ENCODE measurements at places on chromosomes 1 and 21.

- peak; percentile 52 for DNase-seq
Observed at GRCh38 chr21:41251961-41252642, 64.5 kb upstream of the FAM3B start.

- DNase-seq: no peak
Observed at GRCh38 chr1:117321680-117322609, 45.3 kb upstream of the MAN1A2 start.

GRCh38 chr1:93005252-93005598 lies 44.0 kb upstream of the DIPK1A start:
- DNase-seq: no peak

DNA sequence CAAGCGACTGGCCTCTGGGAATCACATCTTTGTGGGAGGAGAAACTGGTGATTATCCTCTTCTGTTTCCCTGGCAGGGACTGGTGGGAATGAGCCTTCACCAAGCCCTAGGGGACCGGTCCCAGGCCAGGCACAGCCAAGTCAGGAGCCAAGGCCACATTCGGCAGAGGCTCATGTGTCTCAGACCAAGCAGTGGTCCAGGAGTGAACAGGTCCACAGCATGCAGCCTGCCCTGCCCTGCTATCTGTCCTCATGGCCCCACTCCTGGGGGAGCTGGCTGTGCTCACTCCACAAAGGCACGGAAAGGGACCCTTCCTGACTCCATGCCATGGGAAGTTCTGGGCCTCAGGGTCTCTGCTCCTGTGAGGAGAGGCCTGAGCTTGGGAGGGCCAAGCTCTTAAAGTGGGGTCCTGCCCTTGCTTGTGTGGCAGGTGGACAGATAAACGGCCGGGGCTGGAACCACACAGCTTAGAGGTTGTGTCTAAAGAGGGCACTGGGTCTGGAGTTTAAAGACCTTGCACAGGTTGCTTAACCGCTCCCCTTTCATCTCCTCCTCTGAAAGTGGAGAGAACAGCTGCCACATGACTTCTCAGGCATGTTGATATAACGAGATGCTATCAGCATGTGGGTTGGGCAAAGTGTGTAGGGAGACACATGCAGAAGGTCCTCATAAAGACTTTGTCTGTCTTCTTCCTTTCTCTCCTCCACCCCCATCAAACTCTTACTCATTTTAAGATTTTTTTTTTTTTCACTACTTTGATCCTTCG lies 57.5 kb downstream of the CASQ2 start:
- DNase-seq: no peak

GRCh38 chr1:80341021-80341420 lies 1334.5 kb upstream of the ADGRL4 start:
- DNase-seq: no peak

DNA sequence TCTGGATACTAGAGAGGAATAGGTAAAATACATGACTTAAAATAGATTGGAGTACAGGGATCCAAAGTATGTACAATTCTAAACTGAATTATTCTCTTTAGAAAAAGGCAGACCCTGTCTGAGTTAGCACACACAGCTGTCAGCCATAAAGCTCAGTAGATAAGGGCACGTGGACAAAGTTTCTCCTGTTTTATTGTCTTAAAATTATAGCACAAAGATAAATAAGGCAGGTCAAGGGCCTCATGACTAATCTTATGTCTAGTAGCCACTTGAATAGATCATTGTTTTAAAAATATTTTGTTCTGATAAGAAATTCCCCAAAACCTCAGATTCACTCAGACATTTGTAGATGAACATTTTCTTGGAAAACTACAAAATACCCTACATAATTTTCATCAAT lies 205.2 kb downstream of the ZP4 start:
- DNase-seq: no peak

DNA sequence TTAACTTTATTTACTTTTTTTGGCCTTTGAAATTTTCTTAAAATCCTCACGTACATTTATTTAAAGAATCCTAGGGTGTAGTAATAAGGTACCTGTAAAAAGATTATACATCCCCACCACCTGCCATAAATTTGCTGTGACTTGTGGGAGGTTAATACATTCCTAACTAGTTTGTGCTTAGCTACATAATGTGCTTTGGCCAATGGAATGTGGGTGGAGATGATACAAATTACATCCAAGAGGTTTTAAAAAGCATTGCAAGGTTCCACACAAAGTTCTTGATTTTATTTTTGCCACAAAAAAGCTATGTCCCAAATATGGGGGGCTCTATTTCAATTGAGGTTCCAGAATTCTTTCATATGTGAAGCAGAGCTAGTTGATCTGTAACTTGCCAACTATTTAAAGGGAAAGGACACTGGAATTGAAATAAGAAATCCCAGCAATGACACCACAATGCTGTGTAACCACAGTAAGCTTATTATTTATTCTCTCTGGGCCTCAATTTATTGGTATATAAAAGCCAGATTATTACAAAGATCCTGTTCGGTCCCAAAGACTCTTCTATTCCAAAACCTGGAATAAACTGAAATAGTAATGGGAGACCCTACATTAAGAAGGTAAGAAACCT lies 15.7 kb downstream of the ASPM start:
- peak; percentile 59 for DNase-seq

GRCh38 chr1:167207940-167208623 lies 12.6 kb upstream of the POU2F1 start:
- DNase-seq: no peak

- peak; percentile 6 for DNase-seq
Observed at GRCh38 chr1:240739139-240739538, 127.2 kb upstream of the GREM2 start.

GRCh38 chr1:33375316-33375715 lies 54.4 kb upstream of the A3GALT2 start:
- DNase-seq: no peak

GRCh38 chr1:157315544-157315943 lies 177.3 kb upstream of the ETV3 start:
- no peak for DNase-seq

- DNase-seq: no peak
Observed at GRCh38 chr1:24505816-24506215, 3.2 kb downstream of the RCAN3 start.

DNA sequence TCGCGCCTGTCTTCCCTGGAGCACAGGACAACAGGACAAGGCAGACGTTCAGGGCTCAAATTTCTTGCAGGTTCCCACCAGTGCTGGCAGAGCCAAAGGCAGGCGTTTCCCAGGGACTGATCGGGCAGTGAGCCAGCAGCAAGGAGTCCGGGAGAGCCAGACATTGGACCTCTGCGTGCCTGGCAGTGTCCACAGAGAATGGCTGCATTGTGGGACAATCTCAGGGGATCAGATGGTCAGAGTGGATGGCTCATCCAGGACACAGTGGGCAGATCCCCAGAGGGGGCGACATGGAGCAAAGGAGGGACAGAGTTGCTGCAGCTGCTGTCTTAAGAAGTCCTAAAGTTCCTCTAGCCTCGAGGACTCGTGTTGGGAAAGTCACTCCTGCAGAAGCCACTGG lies 4.6 kb downstream of the TMEM63A start:
- DNase-seq: peak; percentile 52

- no peak for DNase-seq
Observed at GRCh38 chr21:34626131-34626530, 11.2 kb upstream of the RCAN1 start.

DNA sequence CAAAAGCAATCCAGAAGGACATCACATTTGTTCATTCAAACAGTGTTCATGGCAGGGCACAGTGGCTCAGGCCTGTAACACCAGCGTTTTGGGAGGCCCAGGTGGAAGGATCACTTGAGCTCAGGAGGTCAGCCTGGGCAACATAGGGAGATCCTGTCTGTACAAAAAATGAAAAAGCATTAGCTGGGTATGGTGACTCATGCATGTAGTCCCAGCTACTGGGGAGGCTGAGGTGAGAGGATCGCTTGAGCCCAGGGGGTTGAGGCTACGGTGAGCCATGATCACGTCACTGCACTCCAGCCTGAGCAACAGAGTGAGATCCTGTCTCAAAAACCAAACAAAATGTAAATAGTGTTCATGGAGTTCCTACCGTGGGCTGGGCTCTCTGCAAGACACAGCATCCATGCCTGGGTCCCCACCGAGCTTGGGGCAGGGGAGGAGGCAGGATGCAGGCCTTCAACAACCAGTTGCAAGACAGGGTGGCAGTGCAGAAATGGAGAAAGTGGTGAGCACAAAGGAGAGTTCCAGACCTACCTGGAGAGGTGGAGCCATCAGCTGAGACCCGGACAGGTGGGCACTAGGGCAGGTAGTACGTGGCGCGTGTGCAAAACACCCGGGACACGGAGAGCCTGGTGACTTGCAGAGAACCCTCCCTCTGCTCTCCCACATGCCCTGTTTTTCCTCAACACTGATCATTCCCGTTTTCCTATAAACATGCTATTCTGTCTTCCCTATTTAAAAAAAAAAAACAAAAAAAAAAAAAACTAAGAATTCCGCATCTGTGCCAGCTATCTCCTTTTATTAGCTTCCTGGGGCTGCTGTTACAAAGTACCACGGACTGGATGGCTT lies 138.9 kb downstream of the TOMM20 start:
- no peak for DNase-seq

- DNase-seq: no peak
Observed at GRCh38 chr1:9368356-9368755, 75.7 kb downstream of the SPSB1 start.

GRCh38 chr1:225343618-225344017 lies 84.2 kb downstream of the LBR start:
- DNase-seq: peak; percentile 31

DNA sequence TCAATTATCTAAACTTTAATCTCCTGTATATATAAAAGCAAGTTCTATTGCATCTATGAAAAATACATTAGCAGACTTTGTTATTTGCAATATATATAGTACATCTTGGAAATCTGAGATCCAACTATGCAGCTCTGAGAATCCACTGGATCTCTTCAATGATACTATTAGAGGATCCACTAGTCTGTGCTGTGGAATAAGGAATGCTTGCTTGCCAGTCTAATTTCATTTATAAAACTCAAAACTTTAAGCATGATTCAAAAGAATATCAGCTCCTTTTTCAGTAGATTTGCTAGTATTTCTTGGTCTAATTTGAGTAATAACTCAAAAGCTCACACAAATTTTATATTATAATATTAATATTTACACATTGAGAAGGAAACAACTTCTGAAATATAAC lies 115.1 kb downstream of the SPATA6 start:
- no peak for DNase-seq

DNA sequence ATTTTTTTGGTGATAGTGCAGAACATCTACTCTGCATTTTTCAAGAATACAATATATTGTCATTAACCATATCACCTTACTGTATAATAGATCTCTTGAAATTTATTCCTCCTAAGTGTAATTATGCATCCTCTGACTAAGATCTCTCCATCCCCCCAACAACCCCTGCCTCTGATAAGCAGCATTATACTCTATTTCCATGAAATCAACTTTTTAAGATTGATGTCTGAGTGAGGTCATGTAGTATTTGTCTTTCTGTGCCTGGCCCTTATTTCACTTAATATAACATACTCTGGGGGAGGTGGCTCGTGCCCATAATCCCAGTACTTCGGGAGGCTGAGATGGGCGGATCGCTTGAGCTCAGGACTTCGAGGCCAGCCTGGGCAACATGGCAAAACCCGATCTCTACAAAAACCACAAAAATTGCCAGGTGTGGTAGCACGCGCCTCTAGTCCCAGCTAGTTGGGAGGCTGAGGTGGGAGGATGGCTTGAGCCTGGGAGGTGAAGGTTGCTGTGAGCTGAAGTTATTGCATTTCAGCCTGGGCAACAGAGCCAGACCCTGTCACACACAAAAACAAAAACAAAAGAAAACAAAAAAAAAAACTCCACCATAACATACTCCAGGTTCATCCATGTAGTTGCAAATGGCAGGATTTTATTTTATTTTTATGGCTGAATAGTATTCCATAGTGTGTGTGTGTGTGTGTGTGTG lies 5.7 kb downstream of the ACOT11 start:
- DNase-seq: no peak

DNA sequence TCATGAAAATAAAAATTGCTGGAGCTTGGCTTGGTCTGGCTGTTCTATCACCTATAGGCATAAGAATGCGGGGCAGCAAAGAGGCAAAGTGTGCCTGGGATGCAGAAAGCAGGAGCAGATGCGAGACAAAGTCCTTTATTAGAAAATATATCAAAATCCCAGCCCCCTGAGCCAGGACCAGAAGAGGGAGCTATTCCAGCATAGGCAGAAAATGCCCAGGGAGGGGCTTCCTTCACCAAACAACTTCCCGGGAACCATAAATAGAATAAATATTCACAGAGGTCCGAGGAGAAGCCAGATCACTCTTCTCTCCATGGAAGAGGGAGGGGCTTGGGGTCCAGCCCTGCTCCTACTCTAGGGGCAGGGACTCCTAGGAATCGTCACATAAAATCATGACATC lies 5.0 kb downstream of the PPOX start:
- DNase-seq: peak; percentile 16

DNA sequence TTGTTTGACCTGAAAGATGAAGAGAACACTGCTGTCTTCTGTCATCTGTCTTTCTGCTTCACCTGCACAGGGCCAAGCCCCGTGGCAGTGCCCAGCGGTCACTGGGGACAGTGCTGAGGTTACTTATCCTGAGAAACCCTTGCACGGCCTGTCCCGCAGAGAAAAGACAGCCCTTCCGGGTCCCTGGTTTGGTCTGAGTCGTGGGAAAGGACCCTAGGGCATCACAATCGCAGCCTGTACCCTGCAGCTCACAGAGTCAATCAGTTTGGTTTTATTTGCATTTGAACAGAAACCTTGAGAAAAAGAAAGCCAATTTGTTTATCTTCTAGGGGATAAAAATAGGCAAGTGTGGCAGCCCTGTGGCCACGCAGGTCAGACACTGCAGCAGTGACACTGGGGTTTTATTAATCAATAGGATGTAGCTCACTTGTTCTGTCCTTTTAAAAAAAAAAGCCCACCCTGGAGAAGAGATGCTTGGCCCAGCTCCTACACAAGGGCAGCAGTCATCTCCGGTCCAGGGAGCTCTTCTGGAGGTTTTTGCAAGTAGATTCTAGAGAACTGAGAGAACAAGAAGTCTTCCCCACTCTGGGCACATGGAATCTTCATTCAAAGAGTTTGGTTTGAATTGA lies 120.0 kb downstream of the PEX14 start:
- no peak for DNase-seq

DNA sequence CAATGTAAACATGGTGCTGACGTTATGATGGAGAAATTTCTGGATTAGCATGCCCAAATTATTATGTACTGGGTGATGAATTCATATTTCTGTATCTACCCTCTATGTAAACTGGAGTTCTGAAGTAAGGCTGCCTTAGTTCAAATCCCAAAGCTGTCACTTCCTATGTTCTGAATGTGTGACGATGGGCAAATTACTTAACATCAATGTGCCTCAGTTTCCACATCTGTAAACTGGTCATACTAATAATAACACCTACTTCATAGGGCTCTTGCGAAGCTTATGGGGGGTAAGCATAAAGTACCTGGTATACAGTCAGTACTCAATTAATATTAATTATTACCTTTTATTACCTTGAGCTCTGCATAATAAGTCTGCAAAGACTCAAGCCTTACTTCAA lies 45.6 kb downstream of the SLC30A10 start:
- DNase-seq: no peak

GRCh38 chr1:195188821-195189220 lies 1419.4 kb downstream of the KCNT2 start:
- DNase-seq: no peak

DNA sequence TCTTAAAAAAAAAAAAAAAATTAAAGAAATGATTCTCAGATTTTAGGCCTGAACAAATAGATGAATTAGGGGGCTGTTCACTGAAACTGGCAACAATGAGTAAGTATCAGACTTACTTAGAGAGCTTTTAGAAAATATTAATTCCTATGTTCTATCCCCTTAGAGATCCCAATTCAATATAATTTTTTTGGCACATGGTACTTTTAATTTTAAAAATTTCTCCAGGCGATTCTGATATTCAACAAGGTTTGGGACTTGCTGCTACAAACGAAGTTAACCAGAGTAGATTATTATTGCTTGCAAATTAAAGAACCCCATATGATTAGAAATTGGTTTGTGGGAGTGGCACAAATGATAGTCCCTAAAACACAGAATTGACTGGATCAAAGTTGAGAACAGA lies 11.4 kb downstream of the SCMH1 start:
- no peak for DNase-seq

All from cardiac fibroblast (primary cell).